OCI-LY7 (cell line): ENCODE measurements at places on chromosomes 1 and 21. TPM values are rescaled to one million over a fixed set of nuclear protein-coding genes. Genes with fewer than 3 reads are reported as not detected.

Gene ZNF683
- not detected in 2 replicates for total RNA-seq

Gene FAAH
- total RNA-seq = 21.9 and 24.8 TPM in 2 replicates

Gene SLC9C2
- not detected in 2 replicates for total RNA-seq

Gene CLIC6
- not detected in 2 replicates for total RNA-seq

Gene ASTN1
- not detected in 2 replicates for total RNA-seq

Gene A3GALT2
- not detected in 2 replicates for total RNA-seq
